Left forelimb (tissue), 1 donor: ENCODE measurements at places on chromosomes 1 and 21.

DNA sequence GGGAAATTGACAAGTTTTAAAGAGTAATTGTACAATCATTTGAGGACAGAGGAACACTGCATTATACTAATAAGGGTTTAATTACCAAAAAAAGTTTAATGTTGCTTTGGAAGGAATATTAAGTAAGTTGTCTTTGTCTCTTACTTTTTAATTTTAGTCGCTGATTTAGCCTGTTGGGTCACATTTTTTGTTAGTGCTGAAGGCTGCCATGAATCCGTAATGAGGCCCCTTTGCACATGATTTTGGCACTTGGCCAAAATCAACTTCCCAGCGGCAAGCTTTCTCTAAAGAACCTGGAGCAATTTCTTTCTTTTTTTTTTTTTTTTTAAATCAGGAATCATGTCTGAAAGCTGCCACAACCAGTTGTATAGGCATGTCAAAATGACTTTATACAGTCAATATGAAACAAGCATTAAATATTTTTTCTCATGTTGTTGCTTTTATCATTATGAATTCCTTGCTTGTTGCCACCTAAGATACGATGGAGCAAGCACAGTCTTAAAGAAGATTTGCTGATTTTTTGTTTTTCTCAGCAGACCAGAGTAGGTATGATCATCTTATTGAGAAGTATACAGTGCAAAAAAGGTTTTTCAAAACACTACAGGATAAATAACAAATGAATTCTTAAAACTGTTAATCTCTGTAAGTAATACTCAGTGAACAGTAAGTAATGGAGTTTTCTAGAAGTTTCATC, 690.4 kb downstream of the USP25 start:
- DNase-seq: no peak

DNA sequence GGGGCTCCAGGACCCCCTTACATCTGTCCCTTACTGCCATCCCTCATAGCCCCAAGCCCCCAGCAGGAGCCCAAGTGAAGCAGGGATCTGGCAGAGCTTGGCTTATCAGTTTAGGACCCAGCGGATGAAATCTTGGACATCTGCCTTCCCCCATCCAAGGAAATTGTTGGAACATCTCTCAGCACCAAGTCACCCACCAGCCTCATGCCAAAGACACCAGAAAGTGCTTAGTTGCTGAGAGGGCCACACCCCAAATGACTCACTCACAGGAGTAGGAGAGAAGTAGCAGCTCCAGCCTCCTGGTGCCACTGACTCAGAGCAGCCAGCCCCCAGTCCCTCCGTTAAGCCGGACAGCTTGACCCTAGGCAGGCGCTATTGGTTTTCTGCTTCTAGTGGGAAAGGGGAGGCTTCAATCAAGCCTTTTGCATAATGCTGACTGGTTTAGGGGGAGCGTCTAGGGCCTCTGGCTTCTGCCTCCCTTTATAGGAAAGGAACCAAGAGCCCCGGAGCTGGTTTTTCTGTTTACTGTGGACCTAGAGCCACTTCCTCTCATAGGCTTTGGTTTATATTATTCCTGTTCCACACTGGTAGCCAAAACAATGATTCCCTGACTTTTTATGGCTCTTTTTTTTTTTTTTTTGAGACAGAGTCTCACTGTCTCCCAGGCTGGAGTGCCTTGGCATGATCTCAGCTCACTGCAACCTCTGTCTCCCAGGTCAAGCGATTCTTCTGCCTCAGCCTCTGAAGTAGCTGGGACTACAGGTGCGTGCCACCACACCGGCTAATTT, 114.2 kb upstream of the IPO9 start:
- DNase-seq: no peak

DNA sequence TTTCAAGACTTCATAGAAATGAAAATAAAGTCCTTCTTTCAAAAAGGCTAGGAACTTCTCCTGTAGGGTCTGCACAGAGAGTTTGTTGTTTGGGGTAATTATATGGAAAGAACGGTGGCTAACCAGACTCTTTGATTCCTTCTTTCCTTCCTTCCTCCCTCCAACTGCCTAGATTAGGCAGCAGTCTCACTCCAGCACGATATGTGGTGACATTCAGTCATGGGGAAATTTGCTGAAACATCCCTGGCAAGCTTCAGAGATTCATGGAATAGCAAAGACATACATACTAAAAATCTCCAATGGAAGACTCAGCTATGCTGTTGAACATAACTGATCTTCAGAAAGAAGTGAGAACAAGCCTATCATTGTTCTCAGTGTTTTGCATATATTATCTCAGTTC, 4.3 kb downstream of the NTMT2 start:
- DNase-seq: no peak

DNA sequence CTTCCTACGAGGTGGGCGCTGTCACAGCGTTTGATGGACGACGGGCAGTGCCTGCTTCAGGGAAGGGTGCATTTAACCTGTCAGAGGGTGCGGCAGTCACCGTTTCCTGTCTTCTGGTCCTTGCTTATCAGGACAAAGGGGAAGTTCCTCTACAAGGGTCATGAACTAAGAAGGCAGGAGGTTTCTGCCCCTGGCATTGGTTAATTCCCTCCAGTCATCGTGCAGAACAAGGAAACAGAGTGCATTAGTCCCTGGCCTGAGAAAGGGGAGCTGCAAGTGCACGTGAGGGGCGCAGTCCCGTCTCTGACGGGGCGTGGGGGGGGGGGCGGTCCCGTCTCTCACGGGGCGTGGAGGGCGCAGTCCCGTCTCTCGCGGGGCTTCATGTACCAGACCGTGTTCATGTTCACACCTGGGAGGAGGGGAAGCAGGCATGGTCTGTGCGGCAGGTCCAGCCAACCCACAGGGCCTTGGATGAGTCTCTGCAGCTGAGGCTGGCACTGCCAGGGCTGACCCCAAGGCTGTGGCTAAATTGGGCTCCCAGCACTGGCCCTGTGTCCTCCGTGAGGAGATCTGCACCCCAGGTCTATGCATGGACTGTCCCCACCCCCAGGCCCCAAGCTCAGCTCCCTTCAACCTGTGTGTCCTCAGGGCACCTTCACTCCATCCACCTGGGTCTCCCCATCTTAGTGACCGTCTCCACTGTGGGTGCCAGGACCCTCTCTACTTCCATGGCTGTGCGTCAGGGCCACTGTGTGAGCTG, 89.2 kb upstream of the COL6A1 start:
- DNase-seq: no peak

DNA sequence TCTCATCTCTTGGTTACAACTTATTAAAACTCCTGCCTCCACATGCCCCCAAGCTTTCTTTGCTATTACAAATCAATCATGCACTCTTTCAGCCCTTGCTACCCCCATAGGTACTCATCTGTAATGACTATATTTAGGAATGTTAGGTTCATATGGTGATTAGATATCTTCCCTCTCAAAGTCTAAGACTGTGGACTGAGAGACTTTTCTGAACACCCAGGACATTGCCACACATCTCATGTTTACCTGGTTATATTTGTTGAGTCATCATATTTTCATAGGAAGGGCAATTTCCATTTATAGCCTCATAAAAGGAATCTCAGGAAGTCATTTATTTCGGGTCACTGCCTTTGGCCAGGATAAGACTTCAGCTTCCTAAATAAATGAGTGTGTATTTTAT, 81.5 kb upstream of the LPGAT1 start:
- no peak for DNase-seq

GRCh38 chr21:41579692-41580091, 71.7 kb upstream of the TMPRSS2 start:
- DNase-seq: no peak

- peak; percentile 38 for DNase-seq
These were observed 275.1 kb downstream of the TRABD2B start for GRCh38 chr1:47722101-47722500.
